Suppressor macrophage treated with lipopolysaccharide for 1 hour (primary cell): ENCODE measurements at places on chromosomes 5 and 9.
A peak's percentile ranks its signal among the peaks of the same experiment; 100 is the strongest.

DNA sequence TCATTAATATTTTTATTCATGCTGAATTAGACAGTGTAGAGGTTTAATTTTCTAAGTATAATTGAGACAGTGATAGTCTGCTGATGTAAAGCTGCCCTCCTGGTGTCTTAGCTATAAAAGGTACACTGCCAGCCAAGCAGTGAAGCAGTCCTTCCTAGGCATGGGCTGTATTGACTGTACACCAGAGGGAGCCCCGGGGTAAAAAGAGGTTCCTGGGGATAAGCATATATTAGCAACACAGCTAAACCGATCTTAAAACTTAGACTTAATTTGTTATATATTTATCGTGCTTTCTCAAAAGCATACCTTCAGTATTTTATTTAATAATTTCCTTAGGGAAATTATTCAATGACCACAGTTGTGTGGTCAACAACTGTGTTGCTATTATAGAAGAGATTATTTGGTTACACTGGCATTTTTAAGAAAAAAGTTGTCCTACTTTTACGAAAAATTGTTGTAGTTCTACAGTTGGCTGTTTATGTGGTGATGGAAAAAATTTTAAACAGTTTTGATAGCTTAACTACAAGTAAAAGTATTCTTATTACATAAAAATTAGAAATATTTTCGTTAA lies 68.8 kb downstream of the ELL2 start:
- peak; percentile 52 for DNase-seq

DNA sequence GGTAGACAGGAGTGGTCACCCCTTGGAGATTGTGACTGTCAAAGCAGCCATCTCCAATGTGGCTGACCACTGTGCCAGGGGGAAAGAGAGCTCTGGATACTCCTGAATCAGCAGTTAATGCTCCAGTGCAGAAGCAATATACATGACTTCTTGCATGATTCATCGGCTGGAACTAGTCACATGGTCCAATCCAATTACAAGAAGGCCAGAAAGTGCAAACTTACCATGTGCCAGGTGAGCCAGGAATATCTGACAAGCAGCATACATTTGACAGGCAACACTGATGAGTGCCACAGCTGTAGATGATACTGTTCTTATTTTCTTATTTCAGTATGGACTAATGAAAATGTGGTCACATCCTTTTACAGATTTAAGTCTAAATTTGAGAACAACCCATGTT lies 440.0 kb upstream of the MPDZ start:
- no peak for DNase-seq

DNA sequence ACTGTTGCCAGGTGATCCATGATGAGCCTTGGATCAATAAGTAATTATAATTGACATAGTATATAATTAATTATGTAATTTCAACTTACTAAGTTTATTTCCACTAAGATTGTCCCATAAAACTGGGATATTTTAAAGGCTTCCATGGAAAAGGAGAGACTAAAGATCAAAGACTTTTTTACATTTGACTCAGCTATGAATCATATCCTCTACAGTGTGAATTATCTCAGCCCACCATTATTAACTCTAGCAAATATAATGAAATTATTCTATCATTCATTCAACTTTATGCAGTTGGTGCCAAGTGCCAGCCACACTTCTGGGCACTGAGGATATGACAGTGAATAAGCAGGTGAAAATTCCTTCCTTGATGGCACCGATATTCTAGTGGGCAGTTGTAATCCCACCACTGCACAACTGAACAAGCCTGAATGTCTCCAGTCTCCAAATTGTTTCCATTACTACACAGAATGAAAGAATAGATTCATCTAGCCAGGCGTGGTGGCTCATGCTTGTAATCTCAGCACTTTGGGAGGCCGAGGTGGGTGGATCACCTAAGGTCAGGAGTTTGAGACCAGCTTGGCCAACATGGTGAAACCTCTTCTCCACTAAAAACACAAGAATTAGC lies 21.9 kb upstream of the TXN start:
- DNase-seq = no peak

DNA sequence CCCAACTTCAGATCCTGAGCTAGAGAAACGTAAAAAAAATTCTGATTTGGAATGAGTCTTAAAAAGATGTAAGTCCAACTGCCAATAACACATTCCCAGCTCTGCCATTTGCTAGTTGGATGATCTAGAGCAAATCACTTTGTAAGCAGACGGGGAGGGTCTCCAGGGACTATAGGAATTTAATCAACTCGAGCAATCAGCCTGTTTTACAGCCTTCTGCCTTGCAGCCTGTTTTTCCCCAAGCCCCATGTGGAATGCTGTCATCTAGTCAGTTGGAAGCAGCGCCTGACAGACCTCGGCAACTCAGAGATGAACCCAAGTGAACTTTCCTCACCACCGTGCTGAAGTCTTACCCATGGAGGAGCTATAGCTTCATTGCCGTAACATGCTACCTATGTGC lies 34.8 kb upstream of the HRH2 start:
- DNase-seq = no peak
